ENCODE measurements at places on chromosomes 11 and 22. TPM values are rescaled to one million over a fixed set of nuclear protein-coding genes. Genes with fewer than 3 reads are reported as not detected.

The PTPN5 gene
- 0.18 TPM for total RNA-seq

The BAIAP2L2 gene
- total RNA-seq = 61.2 TPM

The OR51B4 gene
- total RNA-seq = not detected

The ANKRD13D gene
- total RNA-seq = 29.6 TPM

The DBX1 gene
- total RNA-seq = not detected

The BIK gene
- total RNA-seq = 22.6 TPM

The POU2AF3 gene
- 6.0 TPM for total RNA-seq

The INPP5J gene
- total RNA-seq = 26.3 TPM

The UBQLN3 gene
- total RNA-seq = not detected

The HIC2 gene
- 5.0 TPM for total RNA-seq

The CSF2RB gene
- total RNA-seq = 2.9 TPM

The OR51B2 gene
- not detected for total RNA-seq

The SLC22A25 gene
- total RNA-seq = not detected

The PKDREJ gene
- total RNA-seq = 0.42 TPM

The NRXN2 gene
- 3.6 TPM for total RNA-seq

The PPP1CA gene
- 214 TPM for total RNA-seq

The UPK3A gene
- total RNA-seq = 0.34 TPM

The OR4D5 gene
- total RNA-seq = 0.37 TPM

The APLNR gene
- total RNA-seq = 3.5 TPM

Data from left colon (tissue), 2 donors.